Ovary (tissue), 10 donors: ENCODE measurements at places on chromosomes 4 and X. TPM values are rescaled to one million over a fixed set of nuclear protein-coding genes. Genes with fewer than 3 reads are reported as not detected.

DNA sequence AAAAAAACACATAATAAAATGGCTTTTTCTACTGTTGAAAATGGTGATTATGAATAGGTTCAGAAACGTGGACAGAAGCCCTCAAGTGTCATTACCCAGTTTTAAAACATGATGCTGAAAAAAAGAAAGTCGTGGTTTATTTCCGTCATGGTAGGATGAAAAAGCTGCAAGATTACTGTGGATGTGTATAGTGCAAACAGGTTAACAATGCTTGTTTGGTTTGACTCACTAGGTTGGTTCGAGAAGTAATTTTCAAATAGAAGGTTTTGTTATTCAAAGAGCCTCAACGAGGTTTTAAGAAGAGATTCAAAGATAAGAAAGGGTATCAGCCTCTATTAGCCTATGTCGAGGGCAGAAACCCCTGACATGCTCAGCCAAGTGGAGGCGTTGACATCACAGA, 2.5 kb upstream of the RXFP1 start:
- H3K4me3 ChIP-seq: no peak overlapping the region
- no peaks in the 10 kb centered on the region for H3K4me1 ChIP-seq
- H3K27ac ChIP-seq: no peak overlapping the region

Gene GPR173
- total RNA-seq: 8.3 TPM

- no peaks in the 10 kb centered on the region for H3K36me3 ChIP-seq
- H3K4me3 ChIP-seq: no peak overlapping the region
- H3K4me1 ChIP-seq: no peaks in the 10 kb centered on the region
- H3K27me3 ChIP-seq: no peaks in the 10 kb centered on the region
Measured at GRCh38 chrX:153688071-153688470, 345 bp downstream of the SLC6A8 start.

Gene SLIT2
- 10.1 TPM for total RNA-seq

DNA sequence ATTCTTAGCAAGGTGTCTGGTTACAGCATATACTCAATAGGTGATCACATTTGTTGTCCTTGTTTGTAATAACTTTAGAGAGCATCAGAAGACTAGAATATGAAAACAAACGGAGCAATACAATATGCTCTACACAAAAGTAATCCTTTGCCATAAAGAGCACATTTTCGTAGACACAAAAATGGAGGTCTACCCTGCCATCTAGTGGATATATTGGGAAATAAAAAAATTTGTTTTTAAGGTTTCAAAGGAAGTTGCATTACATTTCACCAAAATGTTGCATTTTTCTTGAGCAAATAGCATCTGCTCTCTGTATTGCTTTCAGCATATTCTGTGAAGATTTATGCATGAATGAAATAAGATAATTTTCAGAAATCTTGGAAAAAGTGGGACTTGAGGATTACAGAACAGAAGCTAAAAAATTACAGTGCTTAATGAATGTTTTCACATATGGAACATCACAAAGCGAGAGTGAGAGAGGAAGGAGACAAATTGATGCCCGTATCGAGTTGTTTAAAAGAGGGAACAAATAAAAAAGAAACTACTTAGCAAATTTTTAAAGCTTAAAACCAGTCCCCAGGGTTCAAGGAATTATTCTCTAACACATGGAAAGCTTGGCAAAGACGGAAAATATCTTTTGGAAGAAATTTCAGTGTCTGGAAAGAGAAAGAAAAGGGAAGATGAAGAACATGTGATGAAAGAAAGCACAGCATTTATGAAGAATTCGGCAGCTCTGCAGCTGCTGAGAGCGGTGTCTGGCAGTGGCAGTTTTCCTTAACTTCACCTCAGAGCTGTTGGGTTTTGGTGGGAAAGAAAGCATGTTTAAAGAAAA, 390.1 kb downstream of the ANKRD50 start:
- DNase-seq: no peak
- H3K36me3 ChIP-seq: no peaks in the 10 kb centered on the region
- H3K4me1 ChIP-seq: no peaks in the 10 kb centered on the region

Gene MAMLD1
- 37.9 TPM for total RNA-seq

Gene NXF2B
- not detected for total RNA-seq

Gene POU4F2
- total RNA-seq: not detected

Gene CT45A3
- total RNA-seq: 1.8 TPM

Gene SH3TC1
- 34.5 TPM for total RNA-seq

- no peak for DNase-seq
- H3K27me3 ChIP-seq: no peaks in the 10 kb centered on the region
- no peaks in the 10 kb centered on the region for H3K4me1 ChIP-seq
- H3K4me3 ChIP-seq: no peak overlapping the region
- H3K36me3 ChIP-seq: no peaks in the 10 kb centered on the region
Measured at GRCh38 chrX:30863974-30864373, 25.1 kb downstream of the TAB3 start.

GRCh38 chrX:71579136-71579989, 1.1 kb downstream of the GCNA start:
- H3K27me3 ChIP-seq: no peaks in the 10 kb centered on the region
- no peak overlapping the region for H3K27ac ChIP-seq
- no peaks in the 10 kb centered on the region for H3K4me1 ChIP-seq
- H3K36me3 ChIP-seq: no peaks in the 10 kb centered on the region
- DNase-seq: no peak

Gene TRIM75
- total RNA-seq: not detected

Gene HSD17B13
- 0.40 TPM for total RNA-seq

Gene XPNPEP2
- 1.0 TPM for total RNA-seq

DNA sequence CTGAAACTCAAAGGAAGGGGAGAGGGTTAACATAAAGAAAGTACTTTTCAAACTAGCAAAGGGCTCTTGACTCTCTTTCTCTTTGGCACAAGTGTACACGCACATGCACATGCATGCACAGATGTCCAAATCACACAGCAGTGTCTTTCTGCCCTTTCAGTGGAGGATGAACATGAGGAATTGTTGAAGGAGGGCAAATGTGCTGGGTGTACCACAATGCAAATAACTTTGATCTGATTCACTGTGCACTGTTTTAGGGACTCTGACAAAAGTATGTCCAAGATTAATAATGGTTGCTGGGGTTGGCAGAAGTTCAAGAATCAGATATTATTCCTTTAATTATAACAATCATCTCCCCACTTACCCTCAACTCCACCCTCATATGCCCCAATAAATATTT, 93.8 kb downstream of the GPC4 start:
- H3K27me3 ChIP-seq: no peaks in the 10 kb centered on the region
- H3K36me3 ChIP-seq: no peaks in the 10 kb centered on the region
- DNase-seq: no peak
- H3K4me1 ChIP-seq: no peaks in the 10 kb centered on the region
- no peak overlapping the region for H3K4me3 ChIP-seq

Gene CENPVL2
- total RNA-seq: not detected

Gene WDR17
- total RNA-seq: 1.8 TPM

Gene CACNA1F
- 0.12 TPM for total RNA-seq

Gene SPANXD
- not detected for total RNA-seq

- peak; percentile 77 for DNase-seq
- no peaks in the 10 kb centered on the region for H3K27me3 ChIP-seq
- peaks cover 6% of the 10 kb centered on the region for H3K4me1 ChIP-seq
- no peak overlapping the region for H3K4me3 ChIP-seq
- no peak overlapping the region for H3K27ac ChIP-seq
Measured at GRCh38 chr4:53128706-53129357, 237.0 kb downstream of the SCFD2 start.

GRCh38 chr4:155748039-155748438, 10.8 kb upstream of the GUCY1B1 start:
- H3K27ac ChIP-seq: no peak overlapping the region
- H3K36me3 ChIP-seq: no peaks in the 10 kb centered on the region
- H3K4me1 ChIP-seq: peaks cover 1% of the 10 kb centered on the region
- H3K4me3 ChIP-seq: no peak overlapping the region
- no peaks in the 10 kb centered on the region for H3K27me3 ChIP-seq
- no peak for DNase-seq

GRCh38 chr4:184282895-184283654, 65.4 kb upstream of the ENPP6 start:
- H3K4me1 ChIP-seq: peaks cover 3% of the 10 kb centered on the region
- H3K27me3 ChIP-seq: no peaks in the 10 kb centered on the region
- no peak overlapping the region for H3K4me3 ChIP-seq
- H3K36me3 ChIP-seq: no peaks in the 10 kb centered on the region
- no peak overlapping the region for H3K27ac ChIP-seq

DNA sequence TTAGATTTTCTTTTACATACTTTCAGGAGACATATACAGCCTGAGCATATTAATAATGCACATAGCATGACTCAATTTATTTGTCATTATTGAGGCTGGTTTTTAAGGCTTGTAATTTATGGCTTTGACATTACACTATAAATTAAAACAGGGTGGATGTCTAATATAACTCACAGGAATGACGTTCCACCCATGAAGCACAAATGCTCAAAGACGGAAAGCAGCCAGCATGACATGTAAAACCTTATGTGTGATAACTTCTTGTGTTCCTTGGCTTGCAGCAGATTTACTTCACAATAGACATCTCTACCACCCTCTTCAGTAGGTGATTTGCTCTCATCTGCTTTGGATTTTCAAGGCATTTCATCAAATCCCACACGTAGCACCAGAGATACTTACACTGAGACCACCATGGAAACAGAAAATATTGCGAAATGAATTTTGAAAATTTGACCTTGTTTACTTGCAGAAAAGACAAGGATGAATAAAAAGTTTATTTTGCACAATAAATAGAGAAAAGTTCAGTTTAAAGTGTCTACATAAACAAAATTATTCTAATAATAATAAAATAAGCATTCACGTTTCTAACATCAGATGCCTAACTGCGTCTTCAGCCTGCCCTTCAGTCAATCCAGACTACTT, 64.7 kb upstream of the BTC start:
- H3K27ac ChIP-seq: no peak overlapping the region
- H3K4me1 ChIP-seq: no peaks in the 10 kb centered on the region
- no peak for DNase-seq
- H3K36me3 ChIP-seq: no peaks in the 10 kb centered on the region

DNA sequence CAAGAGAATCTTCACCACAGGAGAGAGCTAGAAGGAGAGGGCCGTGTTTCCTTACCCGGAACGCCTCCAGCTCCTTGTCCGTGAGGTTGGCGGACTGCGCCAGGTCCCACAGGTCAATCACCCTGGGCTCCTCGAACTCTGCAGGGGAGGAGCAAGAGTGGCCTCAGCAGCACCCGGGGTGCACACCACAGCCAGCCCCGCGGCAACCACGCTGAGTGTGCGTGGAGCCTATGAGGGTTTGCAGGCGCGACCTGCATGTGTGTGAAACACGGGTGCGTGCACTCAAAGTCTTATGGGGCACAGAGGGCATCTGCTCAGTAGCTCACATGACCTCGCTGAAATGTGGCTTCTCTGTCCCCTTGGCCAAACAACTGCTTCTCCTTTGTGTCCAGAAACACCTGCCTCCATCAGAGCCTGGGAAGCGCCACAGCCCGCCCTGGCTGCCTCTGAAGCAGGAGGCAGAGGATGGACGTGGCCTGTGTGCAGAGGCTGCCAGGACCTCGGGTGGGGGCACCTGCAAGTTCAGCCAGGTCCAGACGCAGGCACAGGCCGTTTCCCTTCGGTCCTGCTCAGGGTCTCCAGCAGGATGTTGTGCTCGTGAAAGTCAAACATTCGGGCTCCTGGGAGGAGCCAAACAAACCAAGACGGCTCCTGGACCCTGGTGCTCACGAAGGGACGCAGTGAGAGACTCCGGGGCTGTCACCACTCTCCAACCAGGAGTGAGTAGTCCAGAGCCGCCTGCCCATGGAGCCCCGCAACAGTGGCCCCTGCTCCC, 16.0 kb downstream of the LRPAP1 start:
- DNase-seq: no peak
- no peak overlapping the region for H3K27ac ChIP-seq
- H3K27me3 ChIP-seq: no peaks in the 10 kb centered on the region
- H3K36me3 ChIP-seq: no peaks in the 10 kb centered on the region

Gene DIPK2B
- 7.2 TPM for total RNA-seq

GRCh38 chr4:15779306-15779705, 1.2 kb downstream of the CD38 start:
- no peak overlapping the region for H3K27ac ChIP-seq
- peak overlapping the region; percentile 42 for H3K4me3 ChIP-seq
- H3K27me3 ChIP-seq: no peaks in the 10 kb centered on the region
- H3K4me1 ChIP-seq: peaks cover 2% of the 10 kb centered on the region

- no peaks in the 10 kb centered on the region for H3K4me1 ChIP-seq
- no peaks in the 10 kb centered on the region for H3K27me3 ChIP-seq
- no peak overlapping the region for H3K27ac ChIP-seq
- no peak overlapping the region for H3K4me3 ChIP-seq
- no peak for DNase-seq
- no peaks in the 10 kb centered on the region for H3K36me3 ChIP-seq
Measured at GRCh38 chrX:115989686-115990085, 180.9 kb upstream of the AGTR2 start.
